CD4-positive, alpha-beta T cell (primary cell): ENCODE measurements at places on chromosomes 16 and 17.

DNA sequence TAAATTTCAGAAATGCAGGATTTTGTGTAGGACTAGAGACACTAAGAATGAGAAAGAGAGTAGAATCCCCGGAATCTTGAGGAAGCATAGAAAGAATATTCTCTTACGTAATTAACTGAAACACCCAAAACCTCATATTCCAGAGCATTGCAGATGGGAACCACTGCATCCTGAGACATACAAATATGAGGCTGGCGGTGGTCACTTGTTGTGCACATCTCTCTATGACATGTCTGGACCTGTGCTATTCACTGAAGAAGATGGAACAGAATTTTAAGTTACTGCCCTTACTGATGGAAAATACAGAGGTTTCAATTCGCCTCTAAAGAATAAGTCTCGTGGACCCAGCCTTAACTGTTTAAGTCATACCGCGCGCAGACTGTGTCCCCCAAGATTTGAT, 806 bp downstream of the RAD51C start:
- peak overlapping the region; percentile 83 for H3K27ac ChIP-seq
- DNase-seq: no peak
- H3K4me3 ChIP-seq: peak overlapping the region; percentile 79
- H3K36me3 ChIP-seq: peaks cover 10% of the 10 kb centered on the region
- H3K27me3 ChIP-seq: no peaks in the 10 kb centered on the region
- peaks cover 13% of the 10 kb centered on the region for H3K4me1 ChIP-seq

DNA sequence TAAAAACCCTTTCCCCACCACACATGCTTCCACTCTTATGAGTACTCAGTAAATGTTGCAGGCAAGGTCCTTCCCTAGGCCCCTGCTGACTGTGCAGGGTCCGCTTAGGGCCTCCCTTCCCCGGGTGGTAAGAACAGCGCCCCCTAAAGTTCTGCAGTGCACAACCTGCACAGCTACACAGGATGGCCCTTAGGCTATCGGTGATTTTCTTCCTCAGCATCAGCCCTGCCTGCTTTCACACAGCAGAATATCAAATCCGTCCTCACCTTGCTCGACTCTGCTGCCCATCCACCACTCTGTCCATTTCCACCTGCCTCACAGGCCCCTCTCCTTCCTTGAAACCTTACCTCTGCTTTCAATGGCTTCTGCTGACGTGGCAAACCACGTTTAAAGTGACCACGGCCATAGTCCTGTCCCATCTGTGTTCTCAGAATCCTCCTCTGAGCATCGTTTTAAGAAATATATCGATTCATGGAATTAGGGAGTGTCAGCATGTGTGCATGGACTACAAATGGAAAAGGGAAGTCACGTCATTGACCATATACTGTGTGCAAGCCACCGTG, 51.4 kb upstream of the TMEM132E start:
- H3K36me3 ChIP-seq: no peaks in the 10 kb centered on the region
- no peak overlapping the region for H3K27ac ChIP-seq
- H3K4me1 ChIP-seq: no peaks in the 10 kb centered on the region
- no peak overlapping the region for H3K4me3 ChIP-seq

- H3K4me3 ChIP-seq: peak overlapping the region; percentile 85
- H3K27me3 ChIP-seq: no peaks in the 10 kb centered on the region
- H3K4me1 ChIP-seq: peaks cover 17% of the 10 kb centered on the region
- no peak overlapping the region for H3K27ac ChIP-seq
- no peak for DNase-seq
These were observed 14.4 kb downstream of the SYCE1L start for GRCh38 chr16:77213542-77214106.

- peaks cover 8% of the 10 kb centered on the region for H3K4me1 ChIP-seq
- no peaks in the 10 kb centered on the region for H3K36me3 ChIP-seq
- no peak overlapping the region for H3K4me3 ChIP-seq
- DNase-seq: no peak
- H3K27me3 ChIP-seq: no peaks in the 10 kb centered on the region
These were observed 23.6 kb downstream of the ZNF469 start for GRCh38 chr16:88406096-88407041.

GRCh38 chr17:57629886-57630285, 115.2 kb downstream of the CCDC182 start:
- no peak for DNase-seq
- no peaks in the 10 kb centered on the region for H3K4me1 ChIP-seq
- no peak overlapping the region for H3K4me3 ChIP-seq
- H3K27ac ChIP-seq: no peak overlapping the region
- H3K36me3 ChIP-seq: peaks cover 48% of the 10 kb centered on the region

DNA sequence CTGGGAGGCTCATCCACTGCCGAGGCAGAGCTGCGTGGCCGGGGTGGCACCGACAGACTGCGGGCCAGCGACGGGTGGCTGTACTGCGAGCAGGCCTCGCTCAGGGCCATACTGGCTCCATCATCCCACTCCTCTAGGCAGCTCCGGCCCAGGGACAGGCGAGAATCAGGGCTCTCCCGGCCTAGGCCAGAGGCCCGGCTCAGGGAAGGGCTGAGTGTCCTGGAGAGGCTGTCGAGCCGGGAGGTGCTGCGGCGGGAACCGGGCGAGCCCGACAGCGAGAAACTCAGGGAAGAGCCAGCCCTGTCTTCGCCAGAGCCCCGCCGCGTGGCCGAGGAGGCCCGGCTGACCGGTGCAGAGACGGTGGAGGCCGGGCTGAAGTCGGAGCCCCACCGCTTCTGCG, 37.4 kb downstream of the PIPOX start:
- no peaks in the 10 kb centered on the region for H3K4me1 ChIP-seq
- peaks cover 62% of the 10 kb centered on the region for H3K36me3 ChIP-seq
- no peak overlapping the region for H3K27ac ChIP-seq
- no peaks in the 10 kb centered on the region for H3K27me3 ChIP-seq

GRCh38 chr17:58083491-58084316, 485 bp downstream of the DYNLL2 start:
- H3K27ac ChIP-seq: no peak overlapping the region
- peak; percentile 51 for DNase-seq
- peak overlapping the region; percentile 71 for H3K4me3 ChIP-seq
- no peaks in the 10 kb centered on the region for H3K27me3 ChIP-seq
- H3K4me1 ChIP-seq: peaks cover 45% of the 10 kb centered on the region

DNA sequence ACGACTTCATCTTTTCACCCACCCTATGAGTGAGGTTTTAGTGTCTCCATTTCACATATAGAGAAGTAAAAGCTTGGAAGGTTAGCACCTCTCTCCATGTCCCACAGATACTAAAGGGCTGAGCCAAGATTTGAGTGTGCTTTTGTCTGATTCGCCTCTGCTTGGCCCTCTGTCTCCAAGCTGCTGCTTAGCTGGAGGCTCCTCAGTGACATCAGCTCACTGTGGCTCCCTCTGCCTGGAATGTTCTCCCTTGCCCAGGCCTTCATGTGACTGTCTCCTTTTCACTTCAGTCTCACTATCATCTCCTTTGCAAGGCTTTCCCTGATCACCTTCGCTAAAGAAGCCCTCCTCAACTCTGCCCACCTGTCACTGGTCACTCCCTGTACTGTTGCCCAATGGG, 84.5 kb upstream of the HSBP1 start:
- H3K27ac ChIP-seq: no peak overlapping the region
- no peaks in the 10 kb centered on the region for H3K36me3 ChIP-seq
- DNase-seq: no peak
- no peaks in the 10 kb centered on the region for H3K27me3 ChIP-seq

DNA sequence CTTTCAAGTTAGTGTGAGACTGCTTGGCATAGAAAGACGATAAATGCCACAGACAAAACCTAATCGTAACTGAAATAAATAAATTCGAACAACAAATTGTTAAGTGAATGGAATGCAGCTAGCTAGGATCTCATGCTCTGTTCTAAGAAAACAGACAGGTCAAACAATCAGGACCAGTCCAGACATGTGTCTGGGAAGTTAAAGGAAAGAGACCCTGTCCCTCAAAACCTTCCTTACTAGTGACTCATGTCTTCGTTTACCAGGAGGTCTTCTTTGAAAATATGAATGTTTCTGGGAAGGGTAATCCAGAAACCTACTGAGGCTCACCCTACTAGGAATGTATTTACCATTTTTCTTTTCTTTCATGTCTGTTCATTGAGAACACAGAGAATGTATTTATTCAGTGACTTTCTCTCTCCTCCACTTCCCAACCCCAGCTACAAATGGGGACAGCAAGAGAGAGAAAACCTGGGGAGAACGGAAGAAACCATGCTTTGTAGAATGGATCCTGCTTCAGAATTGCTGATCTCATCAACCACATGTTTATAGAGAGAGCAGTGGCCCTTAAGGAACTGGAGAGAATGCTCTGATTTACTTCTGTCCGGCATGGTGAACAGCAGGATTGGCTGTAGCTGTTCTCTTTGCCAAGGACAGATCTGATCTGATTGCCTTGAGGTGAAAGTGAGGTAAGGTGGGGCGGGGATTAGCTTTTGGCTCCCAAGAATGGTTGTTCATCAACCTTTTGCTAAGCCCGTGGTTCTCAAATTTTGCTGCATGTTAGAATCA, 39.4 kb upstream of the DHX8 start:
- no peak overlapping the region for H3K27ac ChIP-seq
- H3K4me3 ChIP-seq: no peak overlapping the region
- H3K27me3 ChIP-seq: no peaks in the 10 kb centered on the region
- no peaks in the 10 kb centered on the region for H3K4me1 ChIP-seq
- H3K36me3 ChIP-seq: no peaks in the 10 kb centered on the region

- H3K27ac ChIP-seq: no peak overlapping the region
- H3K4me1 ChIP-seq: peaks cover 16% of the 10 kb centered on the region
- no peaks in the 10 kb centered on the region for H3K27me3 ChIP-seq
- H3K4me3 ChIP-seq: no peak overlapping the region
- H3K36me3 ChIP-seq: peaks cover 10% of the 10 kb centered on the region
These were observed 12.9 kb downstream of the P2RX5 start for GRCh38 chr17:3683054-3683511.

DNA sequence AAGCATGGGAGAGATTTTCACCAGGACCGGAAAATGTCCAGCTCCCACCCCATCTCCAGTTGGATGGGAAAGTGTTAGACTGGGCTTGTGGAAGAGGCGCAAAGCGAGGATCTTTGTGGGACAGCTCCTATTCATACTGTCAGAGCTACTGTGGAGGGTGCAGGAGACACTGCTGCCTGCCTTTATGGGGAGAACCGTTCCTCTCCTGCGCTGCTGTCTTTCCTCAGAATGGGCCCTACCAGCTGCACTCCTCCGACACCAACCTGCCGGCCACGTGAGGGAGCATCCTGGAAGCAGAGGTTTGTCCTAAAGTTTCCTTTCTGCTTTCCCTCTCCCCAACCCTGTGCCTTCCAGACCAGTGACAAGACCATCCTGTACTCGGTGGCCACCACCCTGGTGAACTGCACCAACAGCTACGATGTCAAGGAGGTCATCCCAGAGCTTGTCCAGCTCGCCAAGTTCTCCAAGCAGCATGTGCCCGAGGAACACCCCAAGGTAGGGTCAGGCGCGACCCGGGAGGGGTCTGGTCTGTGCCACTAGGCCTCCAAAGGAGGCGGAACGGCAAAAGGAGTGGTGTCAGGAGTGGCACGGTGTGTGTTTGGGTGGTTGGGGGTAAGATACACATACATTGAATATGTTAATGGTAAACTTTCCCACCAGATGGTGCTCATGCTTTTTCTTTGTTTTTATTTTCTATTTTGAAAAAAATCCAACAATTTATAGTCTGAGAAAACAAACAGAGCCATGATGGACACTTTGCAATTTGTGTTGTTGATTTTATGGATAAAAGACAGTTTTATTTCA, 23.0 kb downstream of the SLC35G3 start:
- no peak overlapping the region for H3K27ac ChIP-seq
- H3K4me3 ChIP-seq: no peak overlapping the region
- no peaks in the 10 kb centered on the region for H3K36me3 ChIP-seq
- no peaks in the 10 kb centered on the region for H3K27me3 ChIP-seq
- DNase-seq: peak; percentile 70
- peaks cover 40% of the 10 kb centered on the region for H3K4me1 ChIP-seq

- DNase-seq: no peak
- H3K4me1 ChIP-seq: peaks cover 21% of the 10 kb centered on the region
- peak overlapping the region; percentile 93 for H3K27ac ChIP-seq
- H3K36me3 ChIP-seq: peaks cover 16% of the 10 kb centered on the region
- no peaks in the 10 kb centered on the region for H3K27me3 ChIP-seq
These were observed 610 bp upstream of the PEX12 start for GRCh38 chr17:35578929-35579432.

- DNase-seq: no peak
- no peak overlapping the region for H3K4me3 ChIP-seq
- H3K27ac ChIP-seq: no peak overlapping the region
- H3K27me3 ChIP-seq: peaks cover 11% of the 10 kb centered on the region
These were observed 360.8 kb downstream of the C16orf95 start for GRCh38 chr16:86956437-86956836.

GRCh38 chr17:8861495-8862181, 5.8 kb downstream of the PIK3R6 start:
- no peaks in the 10 kb centered on the region for H3K36me3 ChIP-seq
- no peaks in the 10 kb centered on the region for H3K27me3 ChIP-seq
- H3K4me3 ChIP-seq: no peak overlapping the region

GRCh38 chr16:2033057-2033908, 6.6 kb downstream of the NHERF2 start:
- no peak overlapping the region for H3K27ac ChIP-seq
- H3K27me3 ChIP-seq: no peaks in the 10 kb centered on the region
- peaks cover 7% of the 10 kb centered on the region for H3K4me1 ChIP-seq
- no peak overlapping the region for H3K4me3 ChIP-seq
- H3K36me3 ChIP-seq: no peaks in the 10 kb centered on the region
- DNase-seq: no peak

DNA sequence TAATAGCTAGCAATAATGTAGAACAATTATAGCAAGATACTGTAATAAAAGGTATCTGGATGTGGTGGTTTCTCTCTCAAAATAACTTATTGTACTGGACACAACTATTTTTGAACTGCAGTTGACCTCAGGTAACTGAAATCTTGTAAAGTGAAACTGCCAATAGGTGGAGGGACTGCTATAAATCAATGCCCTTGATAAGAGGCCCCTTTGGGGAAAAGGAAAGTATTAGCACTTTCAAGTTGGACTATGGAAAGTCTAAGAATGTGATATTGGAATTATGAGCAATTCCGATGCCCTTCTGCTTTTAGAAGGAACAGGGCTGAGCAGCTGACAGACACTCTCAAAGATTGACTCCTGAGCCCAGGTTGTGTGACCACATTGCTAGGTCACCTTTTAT, 44.5 kb upstream of the ARHGAP44 start:
- no peaks in the 10 kb centered on the region for H3K36me3 ChIP-seq
- DNase-seq: no peak
- H3K4me1 ChIP-seq: no peaks in the 10 kb centered on the region
- H3K4me3 ChIP-seq: no peak overlapping the region
- H3K27me3 ChIP-seq: no peaks in the 10 kb centered on the region
- H3K27ac ChIP-seq: no peak overlapping the region

- peaks cover 22% of the 10 kb centered on the region for H3K4me1 ChIP-seq
- H3K4me3 ChIP-seq: no peak overlapping the region
- no peak for DNase-seq
- H3K36me3 ChIP-seq: peaks cover 27% of the 10 kb centered on the region
- H3K27ac ChIP-seq: no peak overlapping the region
These were observed 146.9 kb downstream of the MSI2 start for GRCh38 chr17:57403236-57403635.

DNA sequence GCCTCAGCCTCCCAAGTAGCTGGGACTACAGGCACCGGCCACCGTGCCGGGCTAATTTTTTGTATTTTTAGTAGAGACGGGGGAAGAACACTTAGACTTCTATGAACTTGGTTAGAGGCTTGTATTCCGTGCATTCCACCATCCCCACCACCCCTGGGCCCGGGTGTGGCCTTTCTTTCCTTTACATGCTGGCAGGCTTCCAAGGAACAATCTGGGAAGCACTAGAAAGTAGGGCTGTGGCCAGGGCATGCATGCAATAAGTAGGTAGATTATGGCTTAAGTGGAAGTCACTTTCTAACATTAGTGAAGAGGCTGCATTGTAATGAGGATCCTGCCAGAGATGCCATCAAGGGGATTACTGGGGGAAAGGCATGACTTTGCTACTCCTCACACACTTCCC, 171.6 kb downstream of the SHISA6 start:
- no peak overlapping the region for H3K27ac ChIP-seq
- DNase-seq: no peak
- no peaks in the 10 kb centered on the region for H3K4me1 ChIP-seq
- H3K4me3 ChIP-seq: no peak overlapping the region
- H3K27me3 ChIP-seq: no peaks in the 10 kb centered on the region
- no peaks in the 10 kb centered on the region for H3K36me3 ChIP-seq
